Fibroblast of skin of abdomen (primary cell): ENCODE measurements at places on chromosomes 7 and 10.

DNA sequence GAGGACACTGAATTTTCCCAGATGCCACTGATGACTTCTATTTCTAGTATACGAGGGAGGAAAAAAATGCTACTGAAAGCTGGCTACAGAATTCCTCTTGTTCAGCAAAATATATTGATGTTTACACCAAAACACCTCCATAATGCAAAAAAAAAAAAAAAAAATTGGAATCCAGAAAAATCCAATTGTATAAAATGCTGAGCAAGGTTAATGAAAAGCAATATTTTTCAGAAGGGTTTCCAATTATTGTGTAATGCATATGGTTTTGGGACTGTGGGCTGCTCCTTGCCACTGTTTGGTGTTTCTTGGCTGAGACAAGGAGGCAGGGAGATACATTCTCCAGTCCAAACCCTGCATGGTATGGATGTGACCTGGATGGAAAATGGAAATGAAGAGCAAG lies 83.8 kb downstream of the LSM5 start:
- no peak for DNase-seq

GRCh38 chr7:66556549-66557213 lies 72.0 kb upstream of the KCTD7 start:
- DNase-seq: no peak

DNA sequence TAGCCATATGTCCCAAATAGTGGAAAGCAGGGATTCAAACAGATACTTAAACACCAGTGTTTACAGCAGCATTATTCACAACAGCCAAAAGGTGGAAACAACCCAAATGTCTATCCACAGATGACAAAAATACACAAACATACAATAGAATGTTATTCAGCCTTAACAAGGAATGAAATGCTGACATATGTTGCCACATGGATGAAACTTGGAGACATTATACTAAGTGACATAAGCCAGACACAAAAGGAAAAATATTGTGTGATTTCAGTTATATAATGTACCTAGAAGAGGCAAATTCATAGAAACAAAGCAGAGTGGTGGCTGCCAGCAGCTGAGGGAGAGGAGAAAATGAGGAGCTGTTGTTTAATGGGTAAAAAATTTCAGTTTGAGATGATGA lies 533.9 kb upstream of the FZD8 start:
- no peak for DNase-seq

- no peak for DNase-seq
Observed at GRCh38 chr7:50662996-50663395, 97.8 kb upstream of the DDC start.

GRCh38 chr10:6416892-6417512 lies 163.1 kb downstream of the PRKCQ start:
- DNase-seq: peak; percentile 27

- no peak for DNase-seq
Observed at GRCh38 chr7:20432071-20432470, 101.4 kb downstream of the ITGB8 start.

DNA sequence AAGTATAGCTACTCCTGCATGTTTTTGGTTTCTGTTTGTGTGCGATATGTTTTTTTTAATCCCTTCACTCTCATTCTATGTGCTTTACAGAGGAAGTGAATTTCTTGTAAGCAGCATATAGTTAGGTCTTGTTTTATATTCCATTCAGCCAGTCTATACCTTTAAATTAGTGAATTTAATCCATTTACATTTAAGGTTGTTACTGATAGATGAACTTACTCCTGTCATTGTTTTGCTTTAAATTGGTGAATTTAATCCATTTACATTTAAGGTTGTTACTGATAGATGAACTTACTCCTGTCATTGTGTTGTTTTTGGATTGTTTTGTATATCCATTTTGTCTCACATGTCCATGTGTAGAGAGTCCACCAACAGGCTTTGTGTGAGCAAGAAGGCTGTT lies 11.1 kb downstream of the GIMAP8 start:
- no peak for DNase-seq
